Islet precursor cell (in vitro differentiated cells): ENCODE measurements at places on chromosomes 4 and X.
A peak's percentile ranks its signal among the peaks of the same experiment; 100 is the strongest.

DNA sequence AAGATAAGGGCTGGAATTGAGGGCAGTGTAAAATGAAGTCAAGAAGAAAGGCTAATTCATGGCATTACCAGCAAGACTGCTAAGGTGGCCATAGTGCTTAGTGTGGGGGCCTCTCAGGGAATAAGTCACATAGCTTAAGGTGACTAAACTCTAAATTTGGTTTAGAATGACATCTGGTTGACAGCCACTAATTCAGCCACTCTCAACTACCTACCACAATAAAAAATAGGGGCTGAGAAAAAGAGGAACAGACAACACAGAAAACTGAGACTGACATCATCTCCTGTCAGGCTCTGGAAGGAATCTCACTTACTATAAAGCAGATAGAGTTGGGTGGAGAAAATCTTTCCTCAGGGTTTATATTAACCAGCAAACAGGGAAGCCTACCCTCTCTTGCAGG lies 96.9 kb downstream of the CHRDL1 start:
- DNase-seq, result no peak

DNA sequence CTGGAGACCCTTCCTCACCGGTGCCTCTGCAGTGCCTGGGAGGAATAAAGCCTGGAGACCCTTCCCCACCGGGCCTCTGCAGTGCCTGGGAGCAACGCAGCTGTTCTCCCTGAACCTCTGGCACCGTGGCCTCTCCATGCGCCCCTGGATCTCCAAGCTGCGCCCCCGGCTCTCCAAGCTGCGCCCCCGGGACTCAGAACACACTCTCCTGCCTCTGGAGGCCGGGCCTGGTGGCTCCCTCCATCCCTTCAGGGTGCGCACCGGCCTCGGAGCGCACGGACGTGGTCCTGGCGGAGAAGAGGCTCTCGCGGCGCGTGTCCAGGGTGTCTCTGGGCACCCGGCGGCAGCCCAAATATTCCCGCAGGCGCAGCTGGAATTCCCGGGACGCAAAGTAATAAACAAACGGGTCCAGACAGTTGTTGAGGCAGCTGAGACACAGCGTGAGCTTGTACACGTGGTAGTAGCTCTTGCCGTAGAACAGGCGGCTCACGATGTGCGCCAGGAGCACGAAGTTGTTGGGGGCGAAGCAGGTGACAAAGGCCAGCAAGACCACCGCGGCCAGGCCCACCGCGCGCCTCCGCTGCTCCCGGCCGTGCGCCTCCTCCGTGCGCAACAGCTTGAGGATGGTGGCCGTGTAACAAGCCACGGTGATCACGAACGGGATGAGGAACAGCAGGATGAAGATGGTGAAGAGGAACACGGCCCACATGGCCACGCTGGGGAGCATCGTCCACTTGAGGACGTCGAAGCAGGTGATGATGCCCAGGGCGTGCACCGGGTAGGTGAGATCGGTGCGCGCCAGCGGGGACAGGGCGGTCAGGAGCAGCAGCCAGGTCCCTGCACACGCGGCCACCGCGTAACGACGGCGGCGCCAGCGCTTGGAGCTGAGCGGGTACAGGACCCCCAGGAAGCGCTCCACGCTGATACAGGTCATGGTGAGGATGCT lies 12.8 kb upstream of the ASMTL start:
- no peak for DNase-seq

DNA sequence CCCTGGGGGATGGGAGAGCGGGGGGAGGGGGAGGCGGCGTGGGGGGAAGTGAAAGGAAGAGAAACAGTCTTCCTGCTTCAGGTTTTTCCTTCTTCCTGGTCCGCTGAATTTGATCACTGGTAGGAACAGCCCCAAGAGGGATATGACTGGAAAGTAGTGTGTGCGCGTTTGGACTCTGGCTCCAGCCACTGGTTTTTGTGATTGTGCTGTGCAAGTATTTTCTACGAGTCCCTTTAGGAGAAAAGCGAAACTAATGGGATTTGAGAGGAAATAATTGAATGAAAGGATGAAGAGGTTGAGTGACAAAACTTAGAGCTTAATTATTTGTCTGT lies 836 bp downstream of the PRRG1 start:
- DNase-seq, result no peak

DNA sequence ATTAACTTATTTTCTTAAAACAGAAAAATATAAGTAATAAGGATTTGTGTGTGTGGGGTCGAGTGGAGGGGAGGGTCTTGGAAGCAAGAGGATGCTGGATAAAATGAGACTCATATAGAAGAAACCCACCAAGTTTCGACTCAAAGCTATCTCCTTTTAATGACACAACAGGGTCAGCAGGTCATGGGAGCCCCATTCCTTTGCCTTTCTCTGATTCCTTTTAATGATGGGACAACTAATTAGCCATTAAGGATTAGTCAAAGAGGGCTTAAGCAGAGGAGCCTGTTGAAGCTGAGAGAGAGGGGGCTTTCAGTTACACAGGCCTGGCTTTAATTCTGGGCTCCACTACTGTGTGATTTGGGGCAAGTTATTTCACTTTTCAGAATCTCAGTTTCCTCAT lies 102.8 kb downstream of the GPR50 start:
- no peak for DNase-seq

GRCh38 chrX:13891377-13892140 lies 74.7 kb upstream of the GPM6B start:
- no peak for DNase-seq

DNA sequence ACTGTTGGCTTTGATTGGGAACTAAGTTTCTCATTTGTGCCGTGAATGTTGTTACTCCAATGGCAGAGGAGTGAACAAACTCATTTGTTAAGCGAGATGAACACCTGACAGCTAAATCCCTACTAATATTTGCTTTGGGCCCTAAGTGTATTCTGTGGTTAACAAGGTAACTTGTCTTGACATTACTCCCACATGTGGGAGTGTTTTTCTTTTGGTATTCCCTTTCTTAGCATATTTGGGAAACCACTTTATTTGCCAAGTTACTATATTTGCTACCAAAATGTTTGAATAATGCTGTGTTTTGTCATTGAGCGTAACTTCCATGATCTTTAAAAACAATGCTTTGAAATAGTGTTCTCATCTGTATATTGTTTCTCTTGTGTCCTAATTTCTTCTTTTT lies 82.5 kb downstream of the ARHGAP10 start:
- DNase-seq, result no peak

DNA sequence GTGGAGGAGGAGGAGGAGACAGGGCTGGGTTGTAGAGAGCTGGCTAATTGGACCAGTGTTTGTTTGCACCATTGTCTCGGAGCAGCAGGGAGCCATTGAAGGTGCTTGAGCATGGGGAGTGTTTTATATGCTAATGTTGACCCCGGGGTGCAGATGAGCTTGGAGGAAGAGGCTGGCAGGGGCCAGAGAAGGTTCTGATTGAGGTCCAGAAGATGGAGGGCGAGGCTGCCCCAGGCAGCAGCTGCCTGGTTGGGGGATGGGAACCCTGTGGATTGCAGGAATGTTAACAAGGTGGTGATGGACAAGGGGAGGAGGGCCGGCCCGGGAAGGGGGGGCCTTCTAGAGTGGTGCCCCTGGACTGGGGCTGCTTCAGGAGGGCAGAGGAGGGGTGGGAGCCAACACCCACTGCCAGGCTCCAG lies 18.0 kb downstream of the DOK7 start:
- no peak for DNase-seq

- DNase-seq, result no peak
Observed at GRCh38 chrX:50586980-50587379, 116.4 kb upstream of the DGKK start.

DNA sequence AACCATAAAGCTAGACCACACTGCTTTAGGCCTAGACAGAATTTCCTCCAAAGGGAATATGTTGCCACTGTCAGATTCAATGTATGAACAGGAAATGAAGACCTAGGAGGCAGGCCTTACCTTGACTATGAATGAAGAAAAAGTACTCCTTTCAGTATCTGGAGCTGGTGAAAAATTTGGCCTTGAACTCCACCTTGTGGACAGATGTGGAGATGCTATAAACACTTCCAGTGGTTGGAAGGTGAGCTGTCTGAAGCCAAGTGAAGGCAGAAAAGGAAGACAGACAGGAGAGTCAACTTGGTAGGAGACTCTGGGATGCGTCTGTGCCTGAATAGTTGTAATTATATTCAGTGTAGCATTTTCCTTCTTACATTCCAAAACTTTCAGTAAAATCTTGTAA lies 17.2 kb downstream of the SPIN3 start:
- peak; percentile 63 for DNase-seq

DNA sequence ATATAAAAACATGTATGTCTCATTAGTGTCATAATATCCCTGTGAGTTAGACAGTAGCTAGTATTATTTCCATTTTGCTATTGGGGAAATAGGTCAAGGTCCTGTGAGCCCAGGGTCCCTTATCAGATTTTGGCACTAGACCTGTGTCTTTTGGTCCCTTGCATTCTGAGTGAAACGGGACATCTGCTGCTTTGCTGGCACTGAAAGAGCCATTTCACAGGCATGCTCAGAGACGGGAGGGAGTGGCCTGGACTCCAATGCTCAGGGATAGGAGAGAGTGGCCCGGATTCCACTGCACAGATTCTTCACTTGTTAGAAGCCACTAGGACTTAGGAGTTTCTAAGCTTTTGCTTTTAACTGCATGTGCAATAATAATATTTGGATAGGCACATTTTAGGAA lies 177.2 kb downstream of the TSPAN5 start:
- DNase-seq, result no peak

DNA sequence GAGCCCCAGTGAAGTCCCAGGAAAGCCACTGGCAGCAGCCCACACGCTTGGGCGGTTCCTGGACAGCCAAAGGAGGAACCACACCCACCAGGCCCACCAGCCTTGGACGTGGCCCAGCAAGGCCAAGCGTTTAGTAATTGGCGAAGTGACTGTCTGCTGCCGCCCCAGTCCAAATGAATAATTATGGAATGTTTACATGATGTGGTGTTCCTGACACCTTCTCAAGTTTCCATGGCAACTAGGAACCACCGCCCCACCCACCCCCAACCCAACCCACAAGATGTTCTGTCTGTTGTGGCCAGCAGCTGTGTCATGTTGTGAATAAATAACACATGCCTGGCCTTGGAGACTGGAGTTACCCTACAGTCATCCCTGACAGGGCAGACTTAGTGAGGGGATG lies 22.3 kb downstream of the APLN start:
- no peak for DNase-seq

DNA sequence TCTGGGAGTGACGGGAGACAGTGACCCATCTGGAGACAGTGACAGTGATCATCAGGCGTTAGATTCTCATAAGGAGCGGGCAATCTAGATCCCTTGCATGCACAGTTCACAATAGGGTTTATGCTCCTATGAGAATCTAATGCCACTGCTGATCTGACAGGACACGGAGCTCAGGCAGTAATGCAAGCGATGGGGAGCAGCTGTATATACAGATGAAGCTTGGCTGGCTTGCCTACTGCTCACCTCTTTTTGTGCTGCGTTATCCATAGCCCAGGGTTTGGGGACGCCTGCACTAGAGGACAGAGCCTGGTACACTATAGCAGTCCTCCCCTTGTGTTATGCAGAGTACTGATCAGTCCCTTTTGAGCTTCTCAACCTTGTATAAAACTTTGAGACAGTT lies 23.5 kb downstream of the NFKB1 start:
- no peak for DNase-seq

DNA sequence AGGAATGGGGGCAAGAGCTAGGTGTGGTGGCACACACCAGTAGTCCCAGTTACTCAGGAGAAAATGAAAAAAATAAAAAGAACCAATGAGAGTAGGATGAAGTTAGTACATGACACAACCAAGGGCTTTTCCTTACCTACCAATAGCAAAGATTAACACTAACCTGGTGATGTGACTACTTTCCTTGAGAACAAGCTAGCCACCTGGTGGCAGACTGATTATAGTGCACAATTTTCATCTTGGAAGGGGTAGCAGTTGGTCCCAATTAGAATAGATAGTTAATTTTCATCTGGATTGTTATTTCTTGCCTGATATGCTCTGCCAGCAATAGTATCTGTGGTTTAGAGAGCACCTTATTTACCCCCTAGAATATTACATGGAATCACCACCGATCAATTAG lies 1216.8 kb upstream of the PABPC4L start:
- DNase-seq, result no peak

DNA sequence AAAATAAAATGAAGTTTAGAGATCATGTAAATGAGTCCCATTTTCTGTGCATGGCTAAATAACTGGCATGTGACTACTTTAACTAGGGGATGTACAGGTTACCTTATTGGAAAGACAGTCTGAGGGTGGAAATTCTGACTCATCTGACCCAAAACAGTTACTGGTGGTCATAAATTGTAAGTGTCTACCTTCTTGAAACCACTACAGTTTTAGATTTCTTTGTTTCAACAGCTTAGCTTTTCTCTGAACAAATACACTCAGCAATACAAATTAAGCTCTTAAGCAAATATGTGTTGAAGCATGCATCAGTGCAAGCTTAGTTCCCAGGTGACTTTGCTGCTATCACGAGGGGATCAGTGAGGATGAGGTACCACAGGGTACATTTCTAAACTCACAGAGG lies 60.7 kb upstream of the PGM2 start:
- DNase-seq, result no peak

GRCh38 chr4:99088023-99088449 lies 552 bp downstream of the ADH5 start:
- no peak for DNase-seq

GRCh38 chr4:926538-926937 lies 5.6 kb downstream of the GAK start:
- DNase-seq, result peak; percentile 79

DNA sequence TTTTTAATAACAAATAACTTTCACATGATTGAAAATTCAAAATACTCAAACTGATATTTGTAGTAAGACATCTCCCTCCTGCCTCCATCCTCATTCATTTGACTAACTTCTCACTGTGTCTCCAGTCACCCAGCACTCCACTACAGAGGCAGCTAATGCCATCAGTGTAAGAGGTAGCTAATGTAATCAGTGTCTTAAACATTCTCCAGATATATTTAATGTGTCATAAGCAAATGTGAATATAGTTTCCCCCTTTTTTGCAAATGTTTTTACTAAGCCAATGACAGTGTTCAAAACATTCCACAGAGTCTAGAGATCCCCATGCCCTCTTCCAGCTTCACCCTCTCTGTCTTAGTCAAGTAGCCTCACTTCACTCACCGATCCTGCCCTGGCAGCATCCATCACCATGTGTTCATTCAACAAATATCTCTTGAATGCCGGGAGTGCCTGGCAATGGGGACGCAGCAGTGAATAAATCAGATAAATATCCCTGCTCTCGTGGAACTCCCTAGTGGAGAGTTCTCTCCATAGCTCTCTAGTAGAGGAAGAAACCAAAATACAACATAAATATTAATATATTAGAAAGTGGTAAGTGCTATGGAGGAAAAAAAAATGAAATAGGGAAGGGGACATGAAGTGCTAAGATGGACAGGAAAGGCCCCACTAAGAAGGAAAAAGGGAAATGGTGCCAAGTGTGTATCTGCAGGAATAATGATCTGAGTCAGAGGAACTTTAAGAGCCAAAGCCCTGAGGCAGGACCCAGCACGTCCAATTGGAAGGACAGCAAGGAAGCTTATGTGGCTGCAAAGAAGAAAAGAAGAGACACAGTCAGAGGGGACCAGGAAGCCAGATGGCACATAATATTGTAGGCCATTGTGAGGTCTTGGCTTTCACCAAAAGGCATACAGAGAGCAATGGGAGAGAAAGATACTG lies 18.7 kb downstream of the SCFD2 start:
- no peak for DNase-seq
